ENCODE measurements at places on chromosomes 12 and 14.

DNA sequence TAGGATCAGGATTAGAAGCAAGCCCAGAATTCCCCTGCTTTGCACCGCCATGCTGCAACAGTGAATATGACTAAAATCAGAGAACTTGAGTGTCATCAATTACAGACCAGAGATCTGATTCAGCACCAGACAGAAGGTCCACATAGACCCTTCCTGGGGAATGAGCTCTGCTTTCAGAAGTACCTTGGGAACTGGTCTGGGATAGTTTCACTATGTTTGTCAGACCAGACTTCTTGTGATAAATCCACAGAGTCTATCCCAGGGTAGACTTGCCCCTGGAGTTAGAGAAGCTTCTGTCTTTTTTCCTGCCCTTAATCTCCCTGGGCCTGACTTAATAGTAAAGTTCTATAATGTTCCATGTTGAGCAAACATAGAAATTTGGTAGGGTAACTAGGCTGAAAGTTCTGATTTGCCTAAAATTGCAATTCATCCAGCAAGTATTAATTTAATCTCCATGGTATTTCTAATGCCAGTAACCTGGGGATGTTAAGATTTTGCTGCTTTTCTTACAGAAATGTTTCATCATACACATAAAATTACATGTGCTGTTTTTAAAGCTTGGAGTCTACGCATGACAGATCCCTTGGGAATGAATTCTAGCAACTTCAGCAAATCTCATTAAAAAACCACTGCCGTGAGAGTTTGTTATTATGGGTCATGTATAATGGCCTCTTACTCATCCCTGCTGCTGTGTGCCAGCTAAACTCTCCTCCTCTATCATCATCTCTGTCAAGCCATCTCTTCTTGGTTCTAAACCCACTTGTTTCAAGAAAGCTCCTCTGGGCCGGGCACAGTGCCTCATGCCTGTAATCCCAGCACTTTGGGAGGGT lies 61.3 kb upstream of the METAP2 start:
- DNase-seq: no peak

DNA sequence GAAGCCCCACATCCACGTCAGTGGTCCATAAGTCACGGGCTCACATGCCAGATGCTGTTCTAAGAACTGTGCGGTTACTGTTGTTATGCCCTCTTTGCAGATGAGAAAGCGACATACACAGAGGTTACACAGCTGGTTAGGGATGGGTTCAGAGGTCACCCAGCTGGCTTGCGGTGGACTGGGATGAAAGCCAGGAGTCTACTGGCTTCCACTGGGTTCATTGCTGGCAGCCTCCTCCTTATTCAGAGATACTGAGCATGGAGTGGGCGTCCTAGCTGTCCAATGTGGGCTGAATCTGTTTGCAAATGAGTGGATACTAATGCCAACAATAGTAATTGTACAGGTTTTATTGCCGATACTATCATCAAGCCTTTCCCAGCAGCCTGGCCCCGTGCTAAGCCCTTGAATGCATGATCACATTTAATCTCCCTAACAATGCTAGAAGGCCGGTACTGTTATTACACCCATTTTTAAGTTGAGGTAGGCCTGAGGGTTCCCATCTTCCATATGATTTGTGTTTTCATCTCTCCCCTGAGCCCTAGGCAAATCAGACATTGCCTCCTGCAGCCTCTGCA lies 129.1 kb downstream of the PLXNC1 start:
- no peak for DNase-seq

- no peak for DNase-seq
These were observed 5.2 kb upstream of the CNPY2 start for GRCh38 chr12:56321027-56321426.

DNA sequence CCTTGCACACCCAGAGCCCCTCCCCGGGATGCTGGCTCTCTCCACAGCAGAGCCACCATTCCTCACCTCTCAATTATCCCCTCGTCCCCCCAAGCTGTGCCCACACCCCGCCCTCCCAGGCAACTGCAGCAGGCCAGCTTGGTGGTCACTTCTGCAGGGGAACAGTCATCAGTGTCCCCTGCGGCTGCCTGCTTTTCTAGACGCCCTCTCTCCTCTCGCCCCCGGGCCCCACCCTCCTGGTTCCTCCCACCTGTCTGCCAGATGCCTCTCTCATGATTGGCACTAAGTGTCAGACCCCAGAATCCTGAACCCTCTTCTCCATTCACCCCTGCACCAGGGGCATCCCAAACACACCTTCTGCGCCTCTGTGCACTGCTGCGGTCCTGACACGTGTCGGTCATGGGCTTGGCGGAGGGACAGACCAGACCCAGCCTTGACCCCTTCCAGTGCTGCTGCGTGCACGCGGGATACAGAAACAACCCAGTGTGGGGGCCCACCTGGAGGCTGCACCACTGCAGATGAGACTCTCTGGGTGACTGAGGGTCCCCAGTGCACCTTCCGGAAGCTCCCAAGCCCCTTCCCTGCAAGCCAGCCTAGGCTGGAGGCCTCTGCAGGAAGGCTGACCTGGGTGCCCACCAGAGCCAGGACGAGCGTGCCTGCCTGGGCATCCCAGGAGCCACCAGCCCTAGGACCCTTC lies 99.5 kb downstream of the SETD3 start:
- no peak for DNase-seq

Measured in cerebellar cortex (tissue), 1 donor.